ENCODE measurements at places on chromosomes 2 and 18. TPM values are rescaled to one million over a fixed set of nuclear protein-coding genes. Genes with fewer than 3 reads are reported as not detected.

Gene SULT1C4
- total RNA-seq: not detected

Gene SERPINB4
- total RNA-seq: not detected

Gene HDHD2
- total RNA-seq: 37.6 TPM

Gene POTEJ
- total RNA-seq: not detected

- no peak overlapping the region for H3K4me3 ChIP-seq
- H3K27me3 ChIP-seq: no peaks in the 10 kb centered on the region
- DNase-seq: no peak
- H3K36me3 ChIP-seq: peaks cover 19% of the 10 kb centered on the region
- no peak overlapping the region for H3K27ac ChIP-seq
These were observed 106.7 kb upstream of the CHAC2 start for GRCh38 chr2:53660886-53661285.

- no peak overlapping the region for H3K4me3 ChIP-seq
- H3K27ac ChIP-seq: peak overlapping the region; percentile 3
- peaks cover 38% of the 10 kb centered on the region for H3K4me1 ChIP-seq
- no peaks in the 10 kb centered on the region for H3K27me3 ChIP-seq
- H3K36me3 ChIP-seq: peaks cover 84% of the 10 kb centered on the region
These were observed 51.6 kb downstream of the DPP4 start for GRCh38 chr2:162022290-162022945.
